ENCODE measurements at places on chromosomes 12 and 14.

GRCh38 chr14:44961554-44962333 lies at the start of the genes KLHL28 and TOGARAM1:
Gene KLHL28, minus strand, starts transcription at chr14:44961947. Its CDS starts 16,019 bp downstream, at chr14:44945928.
Gene TOGARAM1, plus strand, starts transcription at chr14:44962190. Its CDS starts 232 bp downstream, at chr14:44962422.
- DNase-seq, result no peak

GRCh38 chr12:108815875-108816594 lies 41.3 kb downstream of the SSH1 start:
- DNase-seq, result no peak

GRCh38 chr14:22391908-22392565 lies 197.0 kb downstream of the DAD1 start:
- DNase-seq, result no peak

DNA sequence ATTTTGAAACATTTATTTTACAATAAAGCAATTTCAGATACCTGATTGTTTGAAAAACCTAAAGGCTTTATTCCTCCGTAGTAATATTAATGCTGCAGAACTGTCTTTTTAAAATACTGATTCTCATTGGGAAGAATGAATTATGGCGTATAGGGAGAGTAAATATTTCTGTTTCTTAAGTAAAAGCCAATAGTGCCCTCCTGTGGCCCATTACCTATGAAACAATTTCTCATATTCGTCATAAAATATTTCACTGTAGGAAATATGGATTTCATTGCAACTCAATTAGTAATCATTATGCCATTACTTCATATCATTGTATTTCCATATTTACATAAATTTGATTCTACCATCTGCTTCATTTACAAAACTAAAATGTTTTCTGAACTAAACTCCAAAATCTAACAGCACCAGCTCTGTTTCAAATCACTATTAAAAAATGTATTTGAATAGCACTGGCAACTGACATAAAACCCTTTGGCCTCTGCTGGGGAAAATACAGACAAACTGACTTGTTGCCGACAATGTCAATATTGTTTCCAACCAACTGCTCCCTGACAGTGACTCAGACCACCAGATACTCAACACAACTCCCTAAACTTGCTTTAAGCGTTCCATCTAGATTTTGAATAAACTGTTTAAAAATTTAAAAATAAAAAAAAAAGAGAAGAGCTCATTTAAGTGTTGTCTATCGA lies 290.3 kb downstream of the NAV3 start:
- no peak for DNase-seq

GRCh38 chr12:115752913-115753726 lies 524.4 kb downstream of the MED13L start:
- DNase-seq, result no peak
